Fibroblast of the aortic adventitia (primary cell): ENCODE measurements at places on chromosomes 13 and 19.

GRCh38 chr19:44803442-44804428 is 5.2 kb upstream of the BCAM start:
- no peak for DNase-seq

GRCh38 chr19:47322058-47322457 is 9.9 kb upstream of the C5AR2 start:
- DNase-seq = no peak

- DNase-seq = peak; percentile 47
These were observed 104.6 kb upstream of the RAP2A start for GRCh38 chr13:97329331-97329730.

GRCh38 chr19:46499692-46500091 is 4.0 kb upstream of the PNMA8B start:
- no peak for DNase-seq

- DNase-seq = no peak
These were observed 38.8 kb downstream of the VSTM2B start for GRCh38 chr19:29564574-29565005.

- no peak for DNase-seq
These were observed 2.9 kb upstream of the AMER2 start for GRCh38 chr13:25175026-25175425.

DNA sequence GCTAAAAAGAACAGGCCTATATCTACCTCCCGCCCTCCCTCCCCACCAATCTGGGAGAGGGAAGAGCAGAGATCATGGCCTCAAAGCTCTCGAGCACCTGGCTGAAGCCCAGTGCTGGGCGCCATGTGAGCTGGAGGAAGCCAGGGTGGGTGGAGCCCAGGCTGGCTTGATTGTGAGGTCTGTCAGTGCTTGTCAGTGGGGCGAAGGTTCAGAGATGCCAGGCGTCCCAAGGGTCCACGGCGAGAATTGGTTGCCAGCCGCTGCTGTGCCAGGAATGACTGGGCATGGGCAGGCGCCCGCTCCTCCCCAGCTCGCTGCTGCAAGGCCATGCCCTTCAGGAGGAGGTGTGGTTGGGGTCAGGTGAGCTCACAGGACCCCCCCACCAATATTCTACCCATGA is 11.5 kb downstream of the BEST2 start:
- no peak for DNase-seq

- no peak for DNase-seq
These were observed 147.8 kb upstream of the PCDH9 start for GRCh38 chr13:67377919-67378318.

GRCh38 chr19:42121036-42121621 is 11.1 kb downstream of the POU2F2 start:
- DNase-seq = no peak

- DNase-seq = no peak
These were observed 22.8 kb downstream of the HTR2A start for GRCh38 chr13:46874006-46874405.

DNA sequence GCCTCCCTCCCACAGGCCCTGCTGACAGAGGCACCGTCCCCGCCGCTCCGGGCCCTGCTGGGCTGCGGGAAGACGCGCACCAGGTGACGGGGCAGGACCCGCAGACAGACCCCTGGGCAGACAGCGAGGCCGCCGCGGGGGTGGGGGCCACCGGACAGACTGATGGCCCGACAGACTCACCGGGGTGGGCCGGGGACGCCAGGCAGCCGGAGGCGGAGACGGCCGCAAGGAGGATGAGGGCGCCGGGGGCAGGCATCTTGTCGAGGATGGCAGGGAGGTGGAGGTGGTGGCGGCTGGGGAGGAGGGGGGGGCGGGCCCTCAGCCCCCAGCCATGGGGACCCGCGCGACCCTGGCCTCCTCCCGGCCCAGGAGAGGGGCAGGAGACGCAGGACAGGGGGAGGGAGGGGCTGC is 309 bp downstream of the LMTK3 start:
- DNase-seq = no peak

DNA sequence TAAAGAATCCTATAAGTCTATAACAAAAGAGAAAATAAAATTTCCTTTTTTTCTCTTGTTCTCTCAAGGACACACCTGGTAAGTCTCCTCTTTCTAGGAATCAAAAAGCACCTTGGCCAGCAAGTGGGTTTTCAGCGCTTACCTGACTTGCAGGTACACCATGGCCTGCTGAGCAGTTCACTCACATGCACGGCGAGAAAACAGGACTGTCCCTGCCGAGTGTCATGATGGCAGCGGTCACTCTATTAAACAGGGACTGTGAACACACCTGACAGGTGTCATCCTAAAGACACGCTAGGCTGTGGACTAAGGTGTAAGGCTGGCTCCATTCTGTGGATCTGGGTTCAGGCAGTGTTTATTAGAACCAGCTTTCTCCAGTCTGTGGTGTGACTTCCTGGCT is 170.2 kb downstream of the TEX29 start:
- no peak for DNase-seq

DNA sequence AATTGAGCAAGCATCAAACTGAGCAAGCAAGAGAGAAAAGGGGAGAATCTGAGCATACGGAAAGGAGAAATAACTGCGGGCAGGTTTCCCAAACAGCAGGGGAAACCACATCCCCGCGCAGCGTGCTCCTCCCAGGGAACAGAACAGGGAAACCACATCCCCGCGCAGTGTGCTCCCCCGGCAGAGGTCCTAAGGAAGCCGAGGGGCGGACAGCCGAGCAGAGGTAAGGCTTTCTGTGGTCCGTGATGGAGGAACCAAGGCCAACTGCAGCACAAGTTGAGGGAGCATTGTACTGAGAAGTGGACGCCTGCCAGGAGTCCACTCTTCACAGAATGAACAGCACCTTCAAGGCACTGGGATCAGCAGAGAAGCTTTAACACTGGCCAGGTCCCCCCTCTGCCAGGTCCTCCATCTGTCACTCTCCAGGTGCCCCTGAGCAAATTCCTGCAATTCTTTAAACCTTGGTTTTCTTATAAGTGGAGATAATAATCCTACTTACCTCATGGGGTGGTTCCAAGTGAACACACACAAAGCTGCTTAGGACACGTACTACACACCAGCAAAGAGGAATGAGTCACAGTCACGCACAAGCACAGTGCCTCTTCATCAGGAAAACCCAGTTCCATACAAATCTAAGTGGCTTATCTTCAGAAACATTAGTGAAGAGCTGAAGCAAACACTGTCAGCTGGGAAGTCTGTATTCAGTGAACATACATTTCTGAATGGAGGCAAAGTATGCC is 23.0 kb upstream of the LAMP1 start:
- peak; percentile 72 for DNase-seq

- DNase-seq = no peak
These were observed 394.9 kb downstream of the DLEU7 start for GRCh38 chr13:50448535-50448998.

GRCh38 chr13:96346921-96347320 is 257.0 kb downstream of the HS6ST3 start:
- DNase-seq = no peak

DNA sequence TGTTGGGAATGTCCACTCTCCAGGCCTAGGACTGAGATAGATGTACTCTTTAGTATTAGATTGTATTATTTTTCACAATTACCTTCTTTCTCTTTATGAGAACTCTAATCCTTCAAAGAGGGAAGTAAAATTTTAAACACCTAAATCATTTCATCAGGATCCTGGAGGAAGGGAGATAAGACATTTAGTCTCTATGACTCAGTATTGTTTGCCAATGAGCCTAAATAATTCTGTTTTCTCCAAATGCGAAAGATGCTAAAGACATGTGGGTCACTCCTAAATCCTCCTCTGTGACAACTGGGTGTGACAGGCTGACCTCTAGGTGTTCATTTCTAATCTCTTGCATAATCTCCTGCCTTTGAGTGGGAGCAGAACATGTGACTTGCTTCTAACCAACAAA is 1736.6 kb upstream of the MIR17HG start:
- no peak for DNase-seq

- DNase-seq = no peak
These were observed 41.6 kb downstream of the COL4A1 start for GRCh38 chr13:110265341-110265681.

DNA sequence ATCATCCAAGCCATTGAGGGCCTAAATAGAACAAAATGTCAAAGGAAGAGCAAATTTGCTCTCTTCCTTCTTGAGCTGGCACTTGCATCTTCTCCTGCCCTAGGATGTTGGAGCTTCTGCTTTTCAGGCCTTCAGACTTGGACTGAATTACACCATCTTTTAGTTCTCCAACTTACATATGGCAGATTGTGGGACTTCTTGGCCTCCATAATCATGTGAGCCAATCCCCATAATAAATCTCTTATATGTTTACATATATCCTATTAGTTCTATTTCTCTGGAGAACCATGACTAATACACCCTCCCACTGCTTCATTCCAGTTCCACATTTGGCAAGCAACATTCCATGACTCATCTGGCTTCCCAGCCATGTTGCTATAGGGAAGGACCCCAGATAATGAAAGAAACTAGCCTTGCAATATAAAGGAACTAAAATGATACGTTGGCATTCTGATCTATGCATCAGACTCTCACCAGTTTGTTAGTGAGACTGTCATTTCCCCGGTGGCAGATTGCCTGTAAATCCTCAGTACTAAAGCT is 11.0 kb upstream of the ACOD1 start:
- peak; percentile 97 for DNase-seq

GRCh38 chr13:36728006-36728405 is 54.2 kb downstream of the SERTM1 start:
- DNase-seq = no peak

DNA sequence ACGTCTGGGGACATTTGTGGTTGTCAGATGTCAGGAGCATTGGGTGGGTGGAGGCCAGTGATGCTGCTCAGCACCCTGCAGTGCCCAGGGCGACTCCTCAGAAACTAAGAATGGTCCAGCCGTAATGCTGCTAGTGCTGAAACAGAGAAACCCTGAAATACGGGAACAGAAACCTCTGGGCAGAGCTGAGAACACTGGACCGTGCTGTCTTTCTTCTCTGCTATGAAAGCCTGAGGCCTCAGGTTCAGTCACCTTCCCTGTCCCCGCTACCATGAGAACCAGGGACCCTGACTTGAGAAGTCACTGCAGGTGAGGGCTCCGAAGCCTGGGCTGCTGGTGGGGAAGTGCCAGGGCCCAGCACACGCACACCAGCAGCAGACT is 13.4 kb downstream of the CAPS start:
- no peak for DNase-seq
